SJCRH30 (cell line): ENCODE measurements at places on chromosomes 6 and 20. TPM values are rescaled to one million over a fixed set of nuclear protein-coding genes. Genes with fewer than 3 reads are reported as not detected.

MAD2L1BP gene
- total RNA-seq = 28.0 and 34.4 TPM in 2 replicates

- no peak for DNase-seq
- no peaks in the 10 kb centered on the region for H3K36me3 ChIP-seq
- H3K4me1 ChIP-seq = no peaks in the 10 kb centered on the region
- H3K27me3 ChIP-seq = peaks cover 12% of the 10 kb centered on the region; the same call in 1 of the 2 replicates
- H3K27ac ChIP-seq = no peak overlapping the region
These were observed 16.1 kb upstream of the PPP1R14C start for GRCh38 chr6:150126641-150127291.

GRCh38 chr6:2410656-2411380 lies 165.4 kb upstream of the GMDS start:
- H3K27me3 ChIP-seq = no peaks in the 10 kb centered on the region
- no peak overlapping the region for H3K4me3 ChIP-seq
- no peaks in the 10 kb centered on the region for H3K36me3 ChIP-seq
- H3K27ac ChIP-seq = no peak overlapping the region
- H3K4me1 ChIP-seq = no peaks in the 10 kb centered on the region
- DNase-seq = no peak

GRCh38 chr20:36391456-36391855 lies 85.3 kb downstream of the DLGAP4 start:
- H3K4me3 ChIP-seq = no peak overlapping the region
- no peak overlapping the region for H3K27ac ChIP-seq

- H3K27me3 ChIP-seq = peaks cover 6% of the 10 kb centered on the region; the same call in 1 of the 2 replicates
- H3K27ac ChIP-seq = no peak overlapping the region
- H3K4me3 ChIP-seq = no peak overlapping the region
- H3K36me3 ChIP-seq = no peaks in the 10 kb centered on the region
- no peak for DNase-seq
- H3K4me1 ChIP-seq = no peaks in the 10 kb centered on the region
These were observed 12.6 kb downstream of the PLCB4 start for GRCh38 chr20:9081423-9081966.

DNA sequence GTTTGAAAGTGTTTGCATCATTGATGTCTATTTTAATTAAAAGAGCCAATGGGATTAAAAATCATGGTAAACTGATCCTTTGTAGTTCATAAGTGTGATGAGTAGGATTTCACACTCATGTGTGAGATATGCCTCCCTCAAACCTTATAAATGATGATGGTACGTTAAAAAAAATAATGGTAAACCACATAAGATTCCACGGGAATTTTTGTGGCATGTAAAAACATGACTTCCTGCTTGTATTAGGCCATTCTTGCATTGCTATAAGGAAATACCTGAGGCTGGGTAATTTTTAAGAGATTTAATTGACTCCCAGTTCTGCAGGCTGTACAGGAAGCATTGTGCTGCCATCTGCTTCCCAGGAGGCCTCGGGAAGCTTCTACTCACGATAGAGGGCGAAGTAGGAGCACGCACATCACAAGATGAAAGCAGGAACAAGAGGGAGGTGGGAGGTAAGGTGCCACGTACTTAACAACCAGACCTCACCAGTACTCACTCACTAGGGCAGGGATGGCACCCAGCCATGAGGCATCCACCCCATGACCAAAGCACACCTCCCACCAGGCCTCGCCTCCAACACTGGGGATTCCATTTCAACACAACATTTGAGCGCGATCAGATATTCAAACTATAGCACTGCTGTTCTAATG lies 187.6 kb upstream of the QKI start:
- no peak overlapping the region for H3K27ac ChIP-seq
- DNase-seq = no peak
- no peak overlapping the region for H3K4me3 ChIP-seq
- H3K4me1 ChIP-seq = no peaks in the 10 kb centered on the region
- no peaks in the 10 kb centered on the region for H3K27me3 ChIP-seq

- no peaks in the 10 kb centered on the region for H3K27me3 ChIP-seq
- no peak overlapping the region for H3K4me3 ChIP-seq
- peaks cover 18% of the 10 kb centered on the region for H3K4me1 ChIP-seq
- peaks cover 54% of the 10 kb centered on the region for H3K36me3 ChIP-seq
- DNase-seq = no peak
These were observed 54.8 kb upstream of the FAM83C start for GRCh38 chr20:35347011-35347410.

NRSN1 gene
- total RNA-seq = not detected in 2 replicates

- no peak overlapping the region for H3K27ac ChIP-seq
- no peak overlapping the region for H3K4me3 ChIP-seq
- H3K4me1 ChIP-seq = no peaks in the 10 kb centered on the region
- H3K27me3 ChIP-seq = no peaks in the 10 kb centered on the region
These were observed 245.4 kb upstream of the TFAP2D start for GRCh38 chr6:50467931-50468330.

- no peaks in the 10 kb centered on the region for H3K36me3 ChIP-seq
- no peaks in the 10 kb centered on the region for H3K27me3 ChIP-seq
- H3K4me3 ChIP-seq = no peak overlapping the region
These were observed 134.5 kb upstream of the EXOC2 start for GRCh38 chr6:827431-827830.

- H3K27ac ChIP-seq = no peak overlapping the region
- peaks cover 13% of the 10 kb centered on the region for H3K4me1 ChIP-seq
- no peaks in the 10 kb centered on the region for H3K27me3 ChIP-seq
- no peaks in the 10 kb centered on the region for H3K36me3 ChIP-seq
- no peak overlapping the region for H3K4me3 ChIP-seq
- no peak for DNase-seq
These were observed 191.7 kb upstream of the ZNF217 start for GRCh38 chr20:53785320-53785719.

OR2B3 gene
- total RNA-seq = not detected in 2 replicates

GRCh38 chr6:141169419-141169818 lies 963.3 kb upstream of the GJE1 start:
- peak; percentile 67 for DNase-seq
- peaks cover 8% of the 10 kb centered on the region; the same call in 1 of the 2 replicates for H3K4me1 ChIP-seq
- no peaks in the 10 kb centered on the region for H3K36me3 ChIP-seq
- no peak overlapping the region for H3K4me3 ChIP-seq

DNA sequence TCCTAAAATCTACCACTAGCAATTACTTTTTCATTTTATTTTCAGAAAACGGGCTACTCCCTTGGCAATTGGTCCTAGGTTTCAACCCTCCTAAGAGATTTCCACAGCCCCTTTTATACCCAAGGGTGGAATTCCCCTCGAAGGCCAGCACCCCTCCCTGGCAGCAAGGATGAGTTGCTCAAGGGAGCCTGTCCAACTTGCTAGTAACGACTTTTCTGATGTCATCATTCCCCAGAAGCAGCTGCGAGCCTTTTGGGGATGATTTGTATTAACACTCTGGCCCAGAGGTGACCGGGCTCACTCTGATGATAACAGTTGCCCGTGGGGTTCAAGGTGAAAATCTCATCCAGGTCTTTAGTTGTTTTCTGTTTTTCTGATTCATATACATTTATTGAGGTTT lies 30.7 kb upstream of the NAA20 start:
- H3K4me3 ChIP-seq = no peak overlapping the region
